ENCODE measurements at places on chromosomes 3 and 15. TPM values are rescaled to one million over a fixed set of nuclear protein-coding genes. Genes with fewer than 3 reads are reported as not detected.

Gene ADPRH
- 6.3 TPM for polyA plus RNA-seq

DNA sequence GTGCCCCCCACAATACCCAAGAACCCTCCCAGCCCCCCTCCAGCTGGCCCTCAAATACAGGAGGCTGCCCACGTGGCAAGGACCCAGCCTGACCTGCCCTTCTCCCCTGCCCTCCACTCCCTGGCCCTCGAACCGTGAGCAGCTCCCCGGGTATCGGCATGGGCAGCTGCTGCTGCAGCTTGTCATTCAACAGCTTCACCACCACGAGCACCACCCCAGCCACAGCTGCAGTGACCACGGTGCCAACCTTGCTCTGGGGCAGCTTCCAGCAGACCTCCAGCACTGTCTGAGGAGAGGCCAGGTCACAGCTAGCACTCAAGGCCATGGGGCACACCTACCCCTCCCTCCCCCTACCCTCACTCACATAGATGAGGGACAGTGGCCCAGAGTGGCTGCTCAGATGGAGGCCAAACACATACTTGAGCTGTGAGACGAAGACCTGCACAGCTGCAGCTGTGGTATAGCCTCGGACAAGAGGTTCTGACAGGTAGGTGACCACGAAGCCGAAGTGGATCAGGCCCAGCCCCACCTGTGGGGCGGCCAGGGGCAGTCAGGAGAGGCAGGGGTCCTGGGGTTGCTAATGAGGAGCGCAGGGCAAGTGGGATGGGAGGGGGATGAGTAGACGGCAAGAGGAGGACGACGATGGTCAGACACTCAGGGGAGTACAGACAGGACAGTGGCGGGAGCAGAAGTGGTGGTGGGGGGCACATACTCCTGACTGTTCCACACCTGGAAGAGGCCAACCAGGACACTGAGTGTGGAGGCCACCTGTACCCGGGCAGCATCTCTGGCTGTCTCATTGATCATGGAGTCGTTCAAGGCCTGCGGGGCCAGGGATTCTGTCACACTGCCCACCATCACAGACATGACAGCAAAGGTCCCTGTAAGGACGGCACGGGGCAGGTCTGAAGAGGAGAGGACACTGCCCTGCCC, 3.5 kb downstream of the SLC26A6 start:
- no peak for DNase-seq

- DNase-seq: no peak
Measured at GRCh38 chr3:15277861-15278500, 54.4 kb downstream of the SH3BP5 start.

DNA sequence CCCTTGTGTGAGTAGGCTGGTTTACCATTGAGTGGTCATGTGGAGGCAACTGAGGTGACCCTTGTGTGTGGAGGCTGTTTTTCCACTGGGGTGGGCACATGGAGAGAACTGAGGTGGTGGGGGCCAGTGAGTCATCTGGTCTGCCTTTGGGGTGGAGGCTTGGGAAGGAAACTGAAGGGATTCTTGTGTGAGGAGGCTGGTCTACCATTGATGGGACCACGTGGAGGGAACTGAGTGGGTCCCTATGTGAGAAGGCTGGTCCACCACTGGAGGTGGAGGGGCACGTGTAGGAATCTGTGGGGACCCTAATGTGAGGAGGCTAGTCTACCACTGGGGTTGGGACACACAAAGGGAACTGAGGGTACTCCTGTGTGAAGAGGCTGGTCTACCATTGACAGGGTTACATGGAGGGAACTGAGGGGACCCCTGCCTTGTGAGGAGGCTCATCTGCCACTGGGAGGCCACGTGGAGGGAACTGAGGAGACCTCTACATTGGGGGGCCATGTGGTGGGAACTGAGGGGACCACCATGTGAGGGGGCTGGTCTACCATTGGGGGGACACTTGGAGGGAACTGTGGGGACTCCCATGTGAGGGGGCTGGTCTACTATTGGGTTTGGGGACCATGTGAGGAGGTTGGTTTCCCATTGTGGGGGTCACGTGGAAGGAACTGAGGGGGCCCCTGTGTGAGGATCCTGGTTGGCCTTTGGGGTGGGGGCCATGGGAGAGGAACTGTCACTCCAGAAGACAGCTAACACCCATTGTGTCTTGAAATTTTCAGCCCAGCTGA, 164.5 kb downstream of the WNT7A start:
- DNase-seq: no peak

Gene CCNB2
- polyA plus RNA-seq: 55.5 TPM

- DNase-seq: peak; percentile 17
Measured at GRCh38 chr3:25820366-25820765, 30.5 kb downstream of the OXSM start.

GRCh38 chr3:55897573-55898224, 410.6 kb upstream of the WNT5A start:
- no peak for DNase-seq

GRCh38 chr15:66097151-66098021, 156.2 kb downstream of the MEGF11 start:
- DNase-seq: no peak

Measured in renal cortex interstitium (tissue), 15 donors.